ENCODE measurements at places on chromosomes 3 and 15.

DNA sequence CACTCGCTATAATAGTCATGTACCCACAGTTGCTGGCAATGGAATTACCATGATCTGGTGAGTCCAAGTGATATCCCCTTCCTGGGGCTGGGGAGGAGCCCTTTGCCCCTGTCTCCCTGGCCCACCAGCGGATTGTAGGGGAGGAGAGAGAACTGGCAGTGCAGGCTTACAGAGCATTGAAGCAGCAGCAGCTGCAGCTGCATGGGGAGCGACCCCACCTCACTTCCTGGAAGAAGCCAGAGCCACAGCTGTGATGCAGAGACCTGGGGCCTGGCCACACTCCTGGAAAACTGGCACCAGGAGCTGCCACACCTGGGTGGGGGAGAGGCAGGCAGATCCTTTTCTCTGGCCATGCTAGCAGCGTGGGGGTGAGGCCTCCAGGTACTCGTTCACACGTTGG, 300.1 kb upstream of the PROK2 start:
- no peak for DNase-seq

DNA sequence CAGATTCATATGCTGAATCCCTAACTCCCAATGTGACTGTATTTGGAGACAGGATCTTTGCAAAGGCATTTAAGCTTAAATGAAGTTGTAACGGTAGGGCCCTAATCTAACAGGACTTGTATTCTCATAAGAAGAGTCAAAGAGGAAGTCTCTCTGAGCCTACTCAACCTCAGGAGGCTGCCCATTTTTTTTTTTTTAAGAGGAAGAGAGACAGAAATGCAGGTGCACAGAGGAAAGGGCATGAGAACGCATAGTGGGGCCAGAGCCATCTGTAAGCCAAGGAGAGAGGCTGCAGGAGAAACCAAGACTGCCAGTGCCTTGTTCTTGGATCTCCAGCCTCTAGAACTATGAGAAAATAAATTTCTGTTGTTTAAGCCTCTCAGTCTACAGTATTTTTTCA, 28.4 kb downstream of the ZNF860 start:
- DNase-seq, result no peak

DNA sequence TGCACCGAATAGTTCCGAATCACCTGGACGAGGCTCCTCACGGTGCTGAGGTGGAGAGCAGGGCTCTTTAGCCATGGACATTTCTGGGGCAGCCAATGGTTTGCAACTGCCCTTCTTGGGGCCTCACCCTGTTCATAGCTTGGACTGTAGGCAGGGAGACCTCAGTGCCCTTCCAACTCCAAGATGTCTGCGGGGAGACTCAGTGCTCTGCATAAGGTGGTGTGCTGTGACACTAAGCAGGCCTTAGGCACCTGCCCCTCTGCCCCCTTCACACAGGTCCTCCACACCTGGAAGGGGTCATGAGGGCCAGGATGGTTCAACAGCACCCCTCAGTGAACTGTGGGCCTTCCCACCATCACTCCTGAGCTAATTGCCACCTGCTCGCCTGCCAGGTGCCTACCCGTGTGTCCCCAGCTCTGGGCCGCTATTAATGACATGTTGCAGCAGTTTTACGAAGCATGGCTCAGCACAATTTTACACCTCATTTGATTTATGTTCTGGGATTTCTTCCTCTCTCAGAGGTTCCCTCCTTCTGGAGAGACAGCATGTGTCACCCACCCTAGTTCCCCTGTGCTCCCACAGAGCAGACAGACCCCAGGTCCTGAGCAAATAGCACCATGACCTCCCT, 101.2 kb upstream of the SMAD3 start:
- no peak for DNase-seq

DNA sequence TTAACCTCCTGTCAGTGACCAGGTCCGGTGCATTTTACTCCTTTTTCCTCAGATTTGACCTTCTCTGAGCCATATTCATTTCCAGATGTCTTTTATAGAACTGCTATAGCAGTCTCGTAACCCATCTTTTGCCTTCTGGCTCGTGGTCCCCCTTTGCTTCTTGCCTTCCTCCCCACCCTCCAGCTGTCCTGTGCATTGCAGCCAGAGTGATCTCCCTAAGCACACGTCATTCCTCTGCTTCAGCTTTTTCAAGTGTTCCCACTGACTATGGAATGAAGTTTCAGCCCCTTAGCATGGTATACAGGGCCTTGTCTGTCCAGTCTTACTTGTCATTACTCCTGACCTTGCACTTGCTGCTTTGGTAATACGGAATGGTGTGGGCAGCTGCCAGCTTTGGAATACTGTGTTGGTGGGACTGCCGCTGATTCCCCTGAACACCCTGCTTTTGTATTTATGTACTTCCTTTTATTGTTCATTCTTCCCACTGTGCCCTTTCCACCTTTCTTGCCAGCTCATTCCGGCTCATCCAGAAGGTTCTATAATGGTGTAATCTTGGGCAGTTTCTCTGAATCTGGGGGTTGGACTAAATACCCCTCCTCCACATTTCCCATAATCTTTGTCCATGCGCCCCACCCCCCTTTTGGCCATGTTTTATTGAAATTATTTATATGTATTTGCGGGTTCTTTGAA, 38.9 kb downstream of the SLC25A26 start:
- DNase-seq, result no peak

DNA sequence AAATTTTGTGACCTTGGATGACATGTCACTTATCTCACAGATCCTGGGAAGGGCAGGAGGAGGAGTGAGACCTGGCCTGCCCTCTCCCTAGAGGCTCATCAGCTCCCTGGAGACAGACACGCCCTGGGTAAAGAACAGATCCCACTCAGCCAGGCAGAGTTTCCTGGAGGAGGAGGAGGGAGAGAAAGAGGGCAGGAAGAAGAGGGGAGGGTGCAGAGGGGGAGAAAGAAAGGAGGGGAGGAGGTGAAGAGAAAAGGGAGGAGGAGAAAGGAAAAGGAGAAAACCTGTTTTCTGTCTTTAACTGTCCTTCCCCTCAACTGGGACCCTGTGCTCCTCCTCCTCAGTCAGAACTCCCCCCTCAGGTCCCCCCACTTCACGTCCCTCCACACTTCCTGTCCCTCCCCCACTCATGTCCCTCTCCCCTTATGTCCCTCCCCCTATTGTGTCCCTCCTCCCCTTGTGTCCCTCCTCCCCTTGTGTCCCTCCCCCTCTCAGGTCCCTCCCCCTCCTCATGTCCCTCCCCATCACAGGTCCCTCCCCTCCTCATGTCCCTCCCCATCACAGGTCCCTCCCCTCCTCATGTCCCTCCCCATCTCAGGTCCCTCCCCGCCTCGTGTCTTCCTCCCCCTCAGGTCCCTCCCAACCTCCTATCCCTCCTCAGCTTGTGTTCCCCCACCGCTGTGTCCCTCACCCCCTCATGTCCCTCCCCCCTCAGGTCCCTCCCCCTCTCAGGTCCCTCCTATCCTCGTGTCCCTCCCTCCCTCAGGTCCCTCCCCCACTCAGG, 52.3 kb upstream of the CGNL1 start:
- no peak for DNase-seq

- DNase-seq, result no peak
Observed at GRCh38 chr3:10364806-10365205, 43.9 kb upstream of the SEC13 start.

- DNase-seq, result no peak
Observed at GRCh38 chr3:156604642-156605144, 49.8 kb upstream of the SSR3 start.

DNA sequence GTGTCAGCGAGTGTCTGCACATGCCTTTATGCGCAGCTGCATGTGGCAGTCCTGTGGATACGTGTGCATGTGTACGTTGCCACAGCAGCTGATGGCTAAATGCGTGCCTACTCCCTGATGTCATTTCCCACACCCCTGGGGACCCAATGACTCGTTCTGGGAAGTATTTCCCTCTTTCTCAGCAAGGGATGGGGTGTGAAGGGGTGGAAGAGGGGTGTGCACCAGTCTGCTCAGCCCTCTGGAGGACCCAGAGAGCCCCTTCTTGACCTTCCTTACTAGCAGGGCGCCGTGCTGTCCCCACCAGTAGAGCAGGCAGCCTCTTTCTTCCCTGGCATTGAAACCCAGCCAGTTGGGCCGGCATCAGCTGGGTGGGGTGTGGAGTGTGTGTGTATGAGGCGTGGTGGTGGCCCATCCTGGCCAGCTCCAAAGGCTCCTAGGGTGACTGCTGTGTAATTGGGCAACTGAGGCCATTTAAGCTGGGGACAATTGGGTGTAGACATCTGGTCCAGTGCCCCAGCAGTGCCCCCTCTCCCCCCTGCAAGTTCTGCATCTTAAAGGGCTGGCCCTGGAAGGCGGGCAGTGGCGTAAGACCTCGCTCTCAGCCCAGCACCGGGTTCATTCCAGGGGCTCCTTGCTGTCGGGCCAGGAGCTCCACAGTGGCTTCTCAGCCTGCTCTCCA, 19.2 kb downstream of the SNX33 start:
- DNase-seq, result no peak

DNA sequence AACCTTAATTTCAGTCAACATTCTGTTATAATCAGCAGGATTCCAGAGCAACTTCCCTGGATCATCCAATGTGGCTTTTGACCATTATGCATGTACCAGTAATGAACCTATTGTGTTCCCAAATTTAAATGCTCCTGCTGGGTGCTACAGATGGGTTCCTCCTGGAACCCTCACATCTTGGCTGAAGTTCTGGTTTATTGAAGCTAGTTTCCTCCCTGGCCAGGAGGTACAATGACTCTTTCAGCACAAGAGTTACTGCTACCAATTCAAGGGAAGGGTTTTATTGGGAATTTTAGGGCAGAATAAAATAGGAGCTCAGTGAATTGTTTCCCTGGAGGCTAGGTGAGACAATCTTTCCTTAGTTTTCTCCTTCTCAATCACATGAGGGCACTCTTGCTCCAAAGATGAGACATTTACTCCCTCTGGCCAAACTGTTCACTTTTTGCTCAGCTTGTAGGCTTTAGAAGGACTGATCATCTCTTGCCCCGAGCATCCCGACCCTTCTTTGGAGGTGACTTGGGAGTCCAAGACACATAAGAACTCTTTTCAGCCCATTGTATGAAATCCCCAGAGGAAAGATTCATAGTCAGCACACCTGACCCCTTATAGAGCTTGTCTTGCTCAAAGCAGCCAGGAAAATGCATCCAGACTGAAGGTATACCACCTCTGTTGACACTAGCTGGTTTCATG, 8.8 kb upstream of the NPHP3 start:
- DNase-seq, result no peak

DNA sequence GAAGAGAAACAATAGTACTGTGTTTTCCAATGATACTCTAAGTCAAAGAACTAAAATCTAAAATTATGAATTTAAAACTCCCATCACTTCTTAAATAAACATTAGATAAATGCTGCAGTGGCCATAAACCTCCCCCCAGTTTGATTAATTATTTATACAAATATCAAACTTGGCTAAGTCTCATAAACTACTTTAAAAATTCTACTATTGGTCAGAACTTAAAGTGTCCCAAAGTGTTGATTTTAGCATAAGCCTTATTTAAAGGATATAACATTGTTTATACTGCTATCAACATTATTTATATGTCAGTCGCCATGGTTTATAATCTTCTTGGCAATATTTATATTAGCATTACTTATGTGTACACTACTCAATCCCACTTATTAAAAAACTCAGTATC, 132.4 kb downstream of the SCAPER start:
- no peak for DNase-seq

DNA sequence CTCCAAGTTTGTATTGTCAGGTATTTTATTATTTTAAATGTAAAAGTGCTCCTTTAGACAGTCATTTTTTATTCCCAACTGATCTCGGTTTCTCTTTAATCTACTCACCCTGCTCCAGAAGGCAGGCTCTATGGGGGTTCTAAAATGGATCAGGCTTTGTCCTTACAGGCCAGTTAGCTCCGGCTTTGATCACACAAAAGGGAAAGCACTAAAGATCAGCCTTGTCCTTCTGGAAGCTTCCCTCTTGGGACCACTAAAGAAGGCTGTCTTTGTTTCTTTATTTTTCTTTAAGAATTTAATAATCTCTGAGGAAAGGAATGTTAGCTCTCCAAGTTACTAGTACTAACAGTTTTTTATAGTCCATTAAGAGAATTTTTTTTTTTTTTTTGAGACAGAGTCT, 560.5 kb upstream of the ZNF717 start:
- DNase-seq, result no peak

GRCh38 chr15:75362642-75363249, 5.7 kb downstream of the MAN2C1 start:
- no peak for DNase-seq

DNA sequence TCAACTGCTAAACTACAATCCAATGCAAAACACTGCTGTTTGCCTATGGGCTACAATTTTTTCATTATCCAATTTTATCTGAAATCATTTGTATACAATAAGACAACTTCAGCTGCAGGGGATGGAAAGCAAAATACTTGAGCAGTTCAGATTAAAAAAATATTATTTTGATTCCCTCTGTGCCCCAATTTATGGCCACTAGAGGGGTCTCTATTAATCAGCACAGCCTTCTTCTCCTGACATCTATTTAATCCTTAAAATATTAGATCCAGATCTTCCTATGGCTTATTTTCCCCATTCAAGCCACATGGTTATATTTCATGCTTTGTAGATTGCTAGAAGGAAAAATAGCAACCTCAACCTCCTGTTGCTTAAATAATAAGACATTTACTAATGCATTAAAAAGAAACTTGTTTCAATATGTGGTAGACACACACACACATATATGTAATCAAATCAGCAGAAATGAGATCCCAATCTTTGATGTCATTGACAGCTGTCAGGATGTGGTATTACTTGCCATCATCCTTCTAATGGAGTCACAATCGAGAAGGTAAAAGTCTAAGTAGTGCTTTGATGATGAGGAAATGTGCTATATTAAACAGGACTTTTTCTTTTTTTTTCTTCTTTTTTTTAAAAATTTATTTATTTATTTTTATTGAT, 104.2 kb downstream of the P2RY1 start:
- DNase-seq, result no peak

DNA sequence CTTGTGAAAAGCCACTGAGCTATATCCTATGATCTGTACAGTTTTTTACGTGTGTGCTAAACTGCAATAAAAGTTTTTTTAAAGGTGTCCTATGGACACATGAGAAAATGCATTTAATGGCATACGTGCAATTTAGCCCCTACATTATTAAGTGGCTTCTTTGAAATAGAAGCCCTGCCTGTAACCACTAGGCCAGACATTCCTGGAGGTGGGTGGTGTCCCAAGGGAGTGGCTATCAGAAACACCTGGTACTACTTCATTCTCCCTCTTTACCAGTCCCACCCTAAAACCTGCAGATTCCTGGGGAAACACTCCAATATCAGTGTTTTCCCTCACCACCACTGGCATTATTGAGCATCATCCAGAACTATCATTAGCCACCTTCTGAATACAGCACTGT, 100.0 kb downstream of the OXNAD1 start:
- DNase-seq, result no peak

GRCh38 chr3:181384970-181385369, 326.8 kb upstream of the SOX2 start:
- DNase-seq, result no peak

Measured in activated T-helper 2 cell treated with anti-CD3 and anti-CD28 coated beads, Interferon-gamma antibody, Interleukin-2, Interleukin-4, amounts not matched to agents 10 μg/mL and 5 μg/mL and 100 μg/mL, durations not matched to agents 14 hours and 24 hours and 36 hours (primary cell).